ENCODE measurements at places on chromosomes 6 and 20. TPM values are rescaled to one million over a fixed set of nuclear protein-coding genes. Genes with fewer than 3 reads are reported as not detected.
A peak's percentile ranks its signal among the peaks of the same experiment; 100 is the strongest.

Gene NMBR
- not detected for polyA plus RNA-seq

DNA sequence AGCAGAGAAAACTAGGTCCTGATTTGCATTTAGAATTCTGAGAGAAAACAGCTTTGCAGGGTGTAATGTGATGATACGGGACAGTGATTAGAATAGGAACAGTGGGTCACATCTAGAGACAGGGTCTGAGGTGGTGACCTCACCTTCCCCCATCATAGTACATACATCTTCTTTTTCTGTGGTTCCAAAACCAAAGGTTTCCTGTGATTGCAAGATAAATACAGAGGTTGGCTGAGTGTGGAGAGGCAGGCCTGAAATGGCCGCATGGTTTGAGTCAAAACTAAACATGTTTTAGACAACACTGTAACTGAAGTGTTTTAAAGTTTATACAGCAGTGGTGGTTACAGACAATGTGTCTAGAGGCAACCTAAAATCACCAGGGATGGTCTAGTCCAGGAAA lies 10.4 kb upstream of the NT5DC1 start:
- DNase-seq, result no peak

DNA sequence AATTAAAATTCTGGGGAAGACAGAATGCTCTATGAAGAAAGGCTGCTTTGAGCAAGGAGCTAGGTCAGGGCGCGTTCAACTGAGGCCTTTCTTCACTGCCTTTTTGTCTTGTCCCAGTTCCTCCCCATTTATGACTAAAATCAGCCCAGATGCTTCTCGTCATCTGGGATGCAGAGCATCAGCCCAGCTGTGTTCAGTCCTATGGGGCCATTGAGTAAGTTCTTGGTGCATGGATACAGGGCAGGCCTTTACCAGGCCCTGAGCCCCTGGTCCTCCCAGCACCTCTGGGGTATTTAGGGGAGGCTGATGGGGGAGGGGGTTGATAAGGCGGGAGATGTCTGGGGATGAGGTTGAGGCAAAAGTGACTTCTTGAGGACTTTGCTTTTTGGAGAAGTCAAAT lies 55.7 kb downstream of the PTPN1 start:
- DNase-seq, result no peak

DNA sequence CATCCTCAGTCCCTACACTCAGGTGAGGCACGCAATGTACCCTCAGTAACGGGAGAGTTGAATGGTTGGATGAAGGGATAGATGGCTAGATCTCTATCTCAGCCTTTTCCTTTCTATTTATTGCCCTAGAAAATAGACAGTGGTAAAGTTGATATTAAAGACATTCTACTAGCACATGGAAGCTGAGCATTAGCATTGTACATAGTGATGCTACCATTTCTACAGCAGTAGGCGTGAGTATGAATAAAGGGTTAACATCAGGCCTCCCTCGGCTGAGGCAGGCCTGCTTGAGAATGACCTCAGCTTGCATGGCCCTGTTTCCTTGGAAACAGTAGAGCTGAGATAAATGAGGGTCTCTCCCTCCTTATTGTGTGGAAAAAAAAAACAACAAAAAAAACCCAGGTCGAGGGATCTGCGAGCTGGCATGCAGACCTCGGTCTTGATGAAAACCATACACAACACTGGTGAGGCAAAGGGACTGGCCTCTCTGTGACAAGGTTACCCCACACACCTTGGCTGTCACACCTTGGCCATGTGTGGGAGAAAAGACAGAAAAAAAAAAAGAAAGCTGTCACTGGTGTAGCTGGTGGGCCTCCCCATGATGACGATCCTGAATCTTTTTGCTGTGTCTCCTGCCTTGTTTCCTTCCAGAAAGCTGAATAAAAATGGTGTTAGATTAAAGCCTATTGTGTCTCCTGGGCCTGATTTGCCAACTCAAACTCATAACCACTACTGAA lies 160.0 kb downstream of the HACE1 start:
- no peak for DNase-seq

GRCh38 chr6:110334423-110335180 lies 23.5 kb downstream of the METTL24 start:
- DNase-seq, result no peak

Gene CYP24A1
- not detected for polyA plus RNA-seq

Gene GUCA1A
- polyA plus RNA-seq, result not detected

Gene GSS
- polyA plus RNA-seq, result 23.8 TPM

DNA sequence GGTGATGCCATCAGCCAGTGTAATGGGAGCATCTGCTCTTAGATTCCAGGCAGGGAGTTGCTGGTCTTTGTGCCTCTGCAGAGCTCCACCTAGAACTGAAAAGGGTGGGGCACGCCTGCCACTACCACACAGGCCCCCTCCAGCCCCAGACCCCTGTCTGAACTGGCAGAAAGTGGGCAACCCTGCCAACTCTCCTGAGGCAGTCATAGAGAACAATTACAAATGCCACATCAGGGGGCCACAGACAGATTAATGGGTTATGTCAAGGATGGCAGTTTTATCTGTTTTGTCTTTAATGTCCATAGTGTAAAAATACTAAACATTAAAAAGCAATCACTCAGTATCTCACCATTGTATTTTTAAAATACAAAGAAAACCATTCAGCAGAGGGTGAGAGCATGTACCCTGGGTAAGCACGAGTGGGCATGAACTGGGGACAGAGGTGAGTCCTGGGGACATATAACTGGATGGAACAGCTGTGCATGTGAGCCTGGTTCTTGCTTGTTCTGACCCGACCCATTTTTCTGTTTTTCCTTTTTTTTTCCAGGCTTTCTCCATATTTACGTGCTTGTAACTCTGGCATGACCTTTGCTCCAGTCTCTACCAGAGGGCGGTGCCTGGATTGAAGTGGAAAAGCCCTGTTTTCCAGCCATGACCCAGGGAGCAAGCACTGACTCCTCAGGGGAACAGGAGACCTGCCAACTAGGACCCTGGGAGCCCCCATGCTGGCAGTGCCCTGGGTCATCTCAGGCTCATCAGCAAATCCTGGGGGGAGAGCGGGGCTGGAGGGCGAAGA lies 8.2 kb downstream of the TRAF3IP2 start:
- DNase-seq, result no peak

Gene BPI
- not detected for polyA plus RNA-seq

- no peak for DNase-seq
Measured at GRCh38 chr6:55100686-55101085, 73.6 kb upstream of the HCRTR2 start.

Gene KCNK5
- not detected for polyA plus RNA-seq

GRCh38 chr6:170221753-170222400 lies 69.0 kb downstream of the DLL1 start:
- DNase-seq, result no peak

GRCh38 chr6:167815296-167815980 lies 11.3 kb upstream of the AFDN start:
- no peak for DNase-seq

Gene PRND
- polyA plus RNA-seq, result not detected

DNA sequence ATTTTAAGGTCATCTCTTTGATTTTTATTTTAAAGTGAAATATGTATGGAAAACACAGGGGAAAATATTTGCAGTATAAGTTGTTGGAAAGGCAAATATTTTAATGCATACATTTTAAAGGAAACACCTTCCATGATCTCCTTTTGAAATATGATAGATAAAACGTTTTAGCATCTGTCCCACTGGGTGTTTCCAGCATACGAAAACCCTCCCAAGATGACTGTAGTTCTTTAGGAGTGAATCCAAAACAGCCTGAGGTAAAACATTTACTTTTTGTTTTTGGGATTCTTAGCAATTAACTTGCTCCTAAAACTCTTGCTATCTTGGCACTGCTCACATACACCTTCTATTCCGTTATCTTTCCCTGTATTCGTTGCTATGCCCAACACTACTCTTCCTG lies 210.0 kb downstream of the EPHA7 start:
- no peak for DNase-seq

Gene SLC35D3
- not detected for polyA plus RNA-seq

GRCh38 chr6:145087034-145087433 lies 648.3 kb downstream of the EPM2A start:
- no peak for DNase-seq

Gene HFE
- polyA plus RNA-seq, result 2.2 TPM

DNA sequence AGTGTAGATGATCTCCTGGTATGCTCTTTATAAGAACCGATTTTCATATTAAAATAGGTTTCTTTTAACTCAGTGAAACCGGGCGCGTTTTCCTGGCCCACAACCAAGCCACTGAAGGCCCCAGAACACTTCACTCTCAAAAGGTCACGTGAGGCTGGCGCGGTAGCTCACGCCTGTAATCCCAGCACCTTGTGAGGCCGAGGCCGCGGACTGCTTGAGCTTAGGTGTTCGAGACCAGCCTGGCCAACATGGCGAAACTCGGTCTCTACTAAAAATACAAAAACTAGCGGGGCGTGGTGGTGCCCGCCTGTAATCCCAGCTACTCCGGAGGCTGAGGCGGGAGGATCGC lies 402 bp upstream of the TAF8 start:
- DNase-seq, result peak; percentile 38

Gene WFDC11
- not detected for polyA plus RNA-seq

GRCh38 chr6:161996783-161997182 lies 722.9 kb upstream of the AGPAT4 start:
- no peak for DNase-seq

Measured in naive B cell (primary cell).